ENCODE measurements at places on chromosomes 1 and 21.

- no peak for DNase-seq
These were observed 20.2 kb downstream of the THEM4 start for GRCh38 chr1:151888972-151889570.

DNA sequence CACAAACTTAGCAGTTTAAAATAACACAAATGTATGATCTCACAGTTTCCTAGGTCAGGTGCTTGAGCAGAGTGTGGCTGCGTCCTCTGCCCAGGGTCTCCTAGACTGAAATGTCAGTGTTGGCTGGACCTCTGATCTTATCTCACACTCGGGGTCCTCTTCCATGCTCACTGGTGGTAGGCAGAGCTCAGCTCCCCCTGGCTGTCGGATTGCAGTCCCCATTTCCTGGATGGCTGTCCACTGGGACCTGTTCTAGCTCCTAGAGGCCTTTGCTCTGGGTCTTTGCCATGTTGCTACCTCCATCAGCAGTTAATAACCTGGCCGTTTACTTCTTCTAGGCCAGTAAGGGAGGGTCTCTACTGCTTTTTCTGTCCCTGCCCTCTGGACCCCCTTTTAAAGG is 107.5 kb downstream of the PCNX2 start:
- no peak for DNase-seq

- no peak for DNase-seq
These were observed 69.6 kb downstream of the PIK3R3 start for GRCh38 chr1:46062651-46063319.

DNA sequence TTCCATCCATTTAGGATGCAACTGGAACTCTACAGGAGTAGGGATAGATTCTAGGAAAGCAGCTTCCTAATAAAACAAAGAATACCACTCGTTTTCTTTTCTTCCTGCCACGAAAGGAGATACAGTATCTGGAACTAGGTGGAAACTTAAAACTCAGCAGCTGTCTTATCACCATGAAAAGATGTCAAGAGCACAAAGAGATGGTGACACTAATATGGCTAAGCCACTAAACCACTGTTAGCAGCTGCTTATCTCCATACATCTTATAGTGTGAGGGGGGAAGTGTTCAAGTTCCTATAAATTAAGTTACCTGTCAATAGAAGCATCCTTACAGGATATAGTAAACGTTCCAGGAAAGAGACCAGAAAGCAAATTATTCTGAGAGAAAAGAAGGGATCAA is 162.5 kb downstream of the TYW3 start:
- DNase-seq = no peak

GRCh38 chr1:182507685-182508084 is 57.7 kb downstream of the RGSL1 start:
- DNase-seq = no peak

DNA sequence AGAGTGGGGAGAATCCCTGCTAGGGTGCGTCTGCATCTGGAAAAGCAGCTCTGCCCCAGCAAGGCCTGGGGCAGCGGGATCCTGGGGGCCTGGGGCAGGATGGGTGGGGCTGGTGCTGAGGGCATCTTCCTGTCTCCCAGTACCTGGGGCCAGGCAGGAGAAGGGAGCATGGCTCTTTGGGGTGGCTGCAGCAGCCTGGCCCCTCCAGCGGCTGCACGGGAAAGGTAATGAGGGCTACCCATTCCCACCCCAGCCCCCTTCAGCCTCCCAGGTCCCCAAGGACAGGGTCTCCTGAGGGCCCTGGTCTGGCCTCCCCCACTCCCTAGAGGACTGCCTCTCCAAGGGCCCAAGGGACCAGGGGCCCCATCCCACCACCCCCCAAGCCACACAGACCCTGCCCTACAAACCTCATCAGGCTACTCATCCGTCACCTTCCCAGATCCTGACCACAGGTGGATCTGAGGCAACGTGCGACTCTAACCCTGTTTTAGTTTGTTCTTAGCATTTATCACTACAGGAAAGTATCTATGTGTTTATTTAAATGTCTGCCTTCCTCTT is 910 bp upstream of the ANKRD65 start:
- DNase-seq = no peak

GRCh38 chr1:95139039-95139438 is 21.9 kb downstream of the TLCD4 start:
- no peak for DNase-seq

DNA sequence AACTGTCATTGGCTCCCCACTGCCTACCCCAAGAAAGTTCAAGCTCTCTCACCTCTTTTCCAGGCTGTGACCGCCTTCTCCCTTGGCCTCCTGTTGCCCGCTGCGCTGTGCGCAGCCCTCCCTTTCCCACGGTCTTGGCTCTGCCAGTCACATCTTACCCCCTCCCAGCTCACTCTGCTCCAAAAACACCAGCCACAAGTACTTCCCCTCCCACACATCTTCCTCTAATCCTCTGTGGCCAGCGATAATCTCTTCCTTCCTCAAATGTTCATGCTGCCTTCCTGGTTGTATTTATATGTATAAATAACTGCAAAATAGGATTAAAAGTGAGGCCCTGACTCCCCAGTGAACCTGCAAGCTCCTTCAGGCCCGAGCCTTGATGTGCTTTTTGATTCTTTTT is 81.8 kb downstream of the AJAP1 start:
- no peak for DNase-seq

DNA sequence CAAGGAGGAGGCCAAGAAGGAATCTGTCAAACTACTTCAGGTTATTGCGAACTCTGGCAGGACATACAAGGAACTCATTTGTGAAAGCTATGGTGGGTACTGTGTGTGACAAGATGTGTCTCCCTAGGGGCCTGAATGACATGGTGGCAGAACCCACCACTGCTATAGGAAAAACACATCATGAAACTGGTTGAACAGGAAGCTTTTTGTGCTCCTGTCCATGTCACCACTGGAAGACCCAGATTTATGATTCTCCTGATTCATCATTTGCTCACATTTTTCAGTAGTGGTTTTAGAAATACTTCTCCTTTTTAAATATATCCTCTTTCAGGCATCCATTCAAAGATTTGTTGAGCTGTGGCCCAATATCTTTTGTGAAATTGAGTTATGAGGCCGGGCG is 23.6 kb downstream of the ARMH1 start:
- no peak for DNase-seq

- DNase-seq = no peak
These were observed 76.5 kb downstream of the ARHGEF10L start for GRCh38 chr1:17615959-17616358.

DNA sequence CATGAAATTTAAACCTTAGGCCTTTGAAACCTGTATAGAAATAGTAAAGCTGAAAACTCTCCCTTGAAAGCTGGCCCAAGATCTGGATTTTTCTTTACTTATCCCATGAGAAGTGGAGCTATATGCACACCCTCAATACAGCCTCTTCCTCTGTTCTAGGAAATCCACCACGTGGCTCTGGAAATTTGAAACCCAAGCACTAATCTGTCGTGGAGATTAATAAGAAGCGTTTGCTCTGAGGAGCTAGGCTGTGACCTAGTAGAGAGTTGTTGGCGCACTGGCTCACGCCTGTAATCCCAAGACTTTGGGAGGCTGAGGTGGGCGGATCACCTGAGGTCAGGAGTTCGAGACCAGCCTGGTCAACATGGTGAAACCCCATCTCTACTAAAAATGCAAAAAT is 291.3 kb upstream of the PLXNA2 start:
- DNase-seq = no peak

DNA sequence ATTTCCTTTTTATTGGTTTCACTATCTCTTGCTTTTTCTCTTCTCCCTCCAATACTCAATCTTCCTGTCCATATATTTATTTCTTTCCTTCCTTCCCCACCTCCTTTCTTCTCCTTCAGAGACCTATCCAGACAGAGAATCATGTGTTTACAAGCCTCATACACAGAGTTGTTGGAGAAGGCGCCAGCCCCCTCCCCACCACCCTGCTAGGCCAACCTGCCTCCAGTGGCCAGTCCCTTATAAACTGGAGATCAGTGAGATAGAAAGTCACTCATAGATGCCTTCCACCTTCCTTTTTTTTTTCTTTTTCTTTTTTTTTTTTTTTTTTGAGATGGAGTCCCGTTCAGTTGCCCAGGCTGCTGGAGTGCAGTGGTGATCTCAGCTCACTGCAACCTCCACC is 53.3 kb downstream of the CD247 start:
- DNase-seq = no peak

DNA sequence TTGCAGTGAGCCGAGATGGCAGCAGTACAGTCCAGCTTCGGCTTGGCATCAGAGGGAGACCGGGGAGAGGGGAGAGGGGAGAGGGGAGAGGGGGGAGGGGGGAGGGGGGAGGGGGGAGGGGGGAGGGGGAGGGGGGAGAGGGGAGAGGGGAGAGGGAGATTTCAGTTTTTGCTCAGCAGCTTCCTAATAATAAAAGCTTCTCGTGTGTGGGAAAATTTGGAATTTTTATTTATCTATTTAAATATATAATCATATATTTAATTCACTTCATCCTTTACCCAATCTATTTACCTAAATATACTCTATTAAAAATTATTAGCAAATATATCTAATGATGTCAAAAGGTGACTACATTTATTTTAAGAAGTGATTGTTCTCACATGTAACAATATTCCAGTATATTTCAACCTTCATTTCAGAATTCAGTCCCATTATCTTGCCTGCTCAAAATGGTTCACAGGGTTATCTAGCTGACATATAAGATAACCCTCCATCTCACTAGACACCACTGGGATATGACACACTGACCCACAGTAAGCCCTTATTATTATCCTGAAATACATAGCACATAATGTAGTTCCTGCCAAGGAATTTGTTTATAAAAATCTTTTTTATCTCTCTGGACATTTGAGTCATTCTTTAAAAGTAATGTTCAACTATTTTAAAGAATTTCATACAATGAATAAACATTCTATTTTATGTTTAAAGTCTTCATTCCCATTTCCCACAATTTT is 105.9 kb downstream of the GPATCH2 start:
- DNase-seq = no peak

GRCh38 chr1:46190539-46190938 is 7.7 kb downstream of the POMGNT1 start:
- DNase-seq = no peak

DNA sequence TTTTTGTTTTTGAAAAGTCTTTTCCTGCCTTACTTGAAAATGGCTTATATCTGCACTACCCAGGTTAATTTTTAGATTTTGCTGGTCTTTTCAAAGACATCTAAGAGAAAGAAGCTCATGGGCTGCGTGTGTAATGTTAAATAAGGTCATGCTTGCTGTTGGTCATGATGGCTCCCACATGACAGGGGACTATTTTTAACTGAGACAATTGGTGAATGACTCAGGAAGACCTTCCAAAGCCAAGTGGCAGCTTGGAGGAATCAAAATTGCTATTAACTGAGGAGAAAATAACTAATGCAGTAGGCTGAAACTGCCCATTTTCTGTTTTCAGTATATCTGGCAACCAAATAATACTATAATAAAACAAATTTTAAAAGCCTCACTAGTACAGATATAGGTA is 117.1 kb upstream of the SPAG17 start:
- DNase-seq = no peak

- DNase-seq = no peak
These were observed 12.6 kb upstream of the NTPCR start for GRCh38 chr1:232937741-232938375.

GRCh38 chr1:243758647-243759046 is 91.4 kb downstream of the AKT3 start:
- DNase-seq = no peak

GRCh38 chr1:199510314-199510713 is 517.2 kb upstream of the NR5A2 start:
- no peak for DNase-seq

GRCh38 chr1:52967666-52968065 is 40.6 kb downstream of the SCP2 start:
- DNase-seq = no peak

GRCh38 chr1:198030682-198031081 is 113.5 kb downstream of the LHX9 start:
- DNase-seq = no peak

DNA sequence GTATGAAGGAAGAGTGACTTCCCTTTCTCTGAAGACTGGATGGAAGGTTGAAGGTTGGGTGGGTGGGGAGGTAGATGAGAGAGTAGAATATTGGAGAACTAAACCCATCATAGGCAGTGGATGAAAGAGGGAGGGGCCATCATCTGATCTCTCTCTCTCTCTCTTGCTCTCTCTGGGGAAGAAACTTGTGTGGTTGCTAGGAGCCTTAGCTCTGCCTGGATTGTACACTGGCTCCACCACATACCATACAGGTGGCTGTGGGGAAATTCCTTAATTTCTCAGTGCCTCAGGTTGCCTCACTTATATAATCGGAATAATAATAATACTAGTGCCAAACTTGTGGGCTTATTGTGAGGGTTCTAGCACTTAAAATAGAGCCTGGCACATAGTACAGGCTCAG is 9.5 kb downstream of the XCL1 start:
- DNase-seq = peak; percentile 9

DNA sequence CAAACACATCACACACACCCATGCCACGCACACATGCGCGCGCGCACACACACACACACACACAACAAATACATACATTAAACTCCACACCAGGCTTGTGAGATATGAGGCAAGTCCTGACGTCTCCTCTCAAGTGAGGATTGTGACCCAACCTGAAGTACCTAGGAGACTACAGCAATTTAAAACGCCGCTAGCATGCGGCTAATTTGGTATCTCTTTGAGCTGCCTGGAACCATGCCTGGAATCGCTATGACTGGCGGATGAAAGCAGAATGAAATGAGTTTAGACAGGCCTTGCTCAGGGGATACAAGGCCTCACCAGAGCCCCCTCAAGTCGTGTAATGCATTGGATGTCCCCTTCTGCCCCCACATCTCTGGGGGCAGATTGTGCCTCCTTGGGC is 1.6 kb upstream of the RAB7B start:
- DNase-seq = peak; percentile 97

- peak; percentile 92 for DNase-seq
These were observed 734.2 kb upstream of the ADAMTS5 start for GRCh38 chr21:27700974-27701614.

- no peak for DNase-seq
These were observed 36.7 kb upstream of the SH3D21 start for GRCh38 chr1:36269408-36269838.

GRCh38 chr1:167166690-167167075 is 54.0 kb upstream of the POU2F1 start:
- no peak for DNase-seq

DNA sequence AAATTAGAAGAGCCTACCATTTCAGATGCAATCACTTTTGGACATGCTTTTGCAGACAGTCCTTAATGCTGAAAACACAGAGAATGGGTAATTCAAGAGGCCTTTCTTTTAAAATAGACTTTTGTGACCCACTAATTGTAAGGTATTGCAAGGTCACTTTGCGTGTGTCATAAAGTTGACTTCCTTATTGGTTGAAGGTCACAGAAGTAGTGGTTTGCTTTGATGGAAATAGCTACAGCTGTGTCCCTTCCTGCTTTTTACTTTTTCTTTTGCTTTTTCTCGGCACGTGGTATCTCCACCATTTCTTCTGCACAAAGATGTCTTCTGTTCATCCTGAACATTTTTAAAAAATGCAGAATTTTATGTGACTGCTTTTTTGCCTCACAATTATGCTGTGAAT is 146.8 kb downstream of the DYRK1A start:
- DNase-seq = no peak

Data from trophoblast cell (in vitro differentiated cells and primary cell).